T-helper 1 cell (primary cell): ENCODE measurements at places on chromosomes 1 and 21.

DNA sequence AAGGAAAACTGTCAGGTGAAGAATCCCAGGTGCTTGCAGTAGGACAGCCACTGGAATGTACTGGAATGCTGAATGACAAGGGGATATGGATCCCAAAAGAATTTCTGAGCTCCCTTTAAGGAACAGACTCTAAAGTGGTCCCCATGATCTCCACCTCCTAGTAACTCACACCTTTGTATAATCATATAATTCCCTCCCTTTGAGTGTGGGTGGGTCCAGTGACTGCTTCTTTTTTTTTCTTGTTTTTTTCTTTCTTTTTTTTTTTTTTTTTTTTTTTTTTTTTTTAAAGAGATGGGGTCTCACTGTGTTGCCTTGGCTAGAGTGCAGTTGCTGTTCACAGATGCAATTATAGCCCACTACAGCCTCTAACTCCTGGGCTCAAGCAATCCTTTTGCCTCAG, 28.5 kb upstream of the H3-3A start:
- DNase-seq: no peak

GRCh38 chr1:174114788-174115448, 44.4 kb upstream of the RABGAP1L start:
- DNase-seq: no peak

DNA sequence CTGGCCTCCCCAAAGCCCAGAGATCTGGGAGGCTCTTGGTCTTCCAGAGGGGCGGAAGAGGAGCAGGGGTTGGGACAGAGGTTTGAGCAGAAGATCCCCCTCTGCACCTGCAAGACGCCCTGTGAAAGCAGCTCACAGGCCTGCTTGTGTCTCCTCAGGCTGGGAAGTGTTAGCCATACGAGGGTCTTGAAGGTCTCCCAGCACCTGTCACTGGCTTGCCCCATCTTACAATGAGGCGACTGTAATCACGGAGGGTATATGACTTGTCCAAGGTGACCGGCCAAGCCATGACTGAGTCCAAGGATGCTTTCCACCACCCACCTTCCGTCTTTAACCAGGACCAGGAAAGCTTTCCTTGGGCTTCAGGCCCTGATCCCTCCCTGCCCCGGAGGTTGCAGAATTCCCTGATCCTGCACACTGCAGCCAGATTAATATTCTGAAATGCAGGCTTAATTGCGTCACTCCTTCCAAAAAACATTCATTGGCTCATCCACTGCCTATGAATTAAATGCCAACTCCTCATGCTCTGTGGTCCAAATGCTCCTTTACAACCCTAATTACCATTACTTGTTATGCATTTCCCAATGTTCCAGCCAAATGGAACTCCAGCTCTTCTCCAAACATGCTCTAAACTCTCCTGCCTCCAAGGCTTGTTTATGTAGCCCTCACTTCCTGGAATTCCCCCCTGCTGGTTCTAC, 64.0 kb downstream of the DDX20 start:
- no peak for DNase-seq

- DNase-seq: no peak
These were observed 23.1 kb upstream of the DNASE2B start for GRCh38 chr1:84374991-84375696.

DNA sequence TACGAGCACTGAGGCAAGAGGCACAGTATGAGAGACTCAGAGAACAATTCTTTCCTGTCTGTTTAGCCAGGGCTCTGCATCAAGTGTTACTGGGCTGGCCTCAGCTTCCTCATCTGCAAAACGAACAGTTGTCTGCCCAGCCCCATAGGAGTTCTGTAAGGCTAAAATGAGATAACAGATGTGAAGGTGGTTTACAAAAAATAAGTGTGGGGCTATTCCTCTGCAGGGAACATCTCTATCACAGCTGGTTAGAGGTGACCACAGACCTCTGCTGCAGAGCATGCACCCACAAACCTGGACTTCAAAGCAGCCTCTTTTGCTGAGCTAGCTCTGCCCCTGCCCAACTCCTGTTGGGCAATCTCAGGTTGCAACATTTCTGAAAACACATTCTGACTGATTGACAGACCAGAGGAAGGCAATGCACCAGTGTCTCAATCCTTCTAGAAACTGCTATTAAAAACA, 10.5 kb upstream of the OLIG1 start:
- peak; percentile 38 for DNase-seq

DNA sequence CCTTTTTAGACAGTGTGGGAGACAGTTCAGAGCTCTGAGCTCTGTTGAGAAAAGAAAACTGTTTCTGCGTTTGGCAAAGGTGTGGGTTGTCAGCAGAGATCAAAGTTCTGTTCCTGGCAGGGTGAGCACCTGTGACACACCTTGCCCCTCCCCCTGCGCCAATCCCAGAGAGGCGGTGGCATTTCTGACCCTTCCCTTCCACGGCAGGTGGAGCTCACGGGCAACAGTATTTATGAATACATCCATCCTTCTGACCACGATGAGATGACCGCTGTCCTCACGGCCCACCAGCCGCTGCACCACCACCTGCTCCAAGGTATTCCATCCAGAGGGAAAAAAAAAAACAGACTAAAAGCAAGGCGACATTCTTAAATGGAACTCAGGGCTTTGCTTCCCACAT, 20.7 kb downstream of the SIM2 start:
- DNase-seq: no peak

GRCh38 chr1:224199679-224200078, 16.6 kb downstream of the DEGS1 start:
- DNase-seq: no peak

DNA sequence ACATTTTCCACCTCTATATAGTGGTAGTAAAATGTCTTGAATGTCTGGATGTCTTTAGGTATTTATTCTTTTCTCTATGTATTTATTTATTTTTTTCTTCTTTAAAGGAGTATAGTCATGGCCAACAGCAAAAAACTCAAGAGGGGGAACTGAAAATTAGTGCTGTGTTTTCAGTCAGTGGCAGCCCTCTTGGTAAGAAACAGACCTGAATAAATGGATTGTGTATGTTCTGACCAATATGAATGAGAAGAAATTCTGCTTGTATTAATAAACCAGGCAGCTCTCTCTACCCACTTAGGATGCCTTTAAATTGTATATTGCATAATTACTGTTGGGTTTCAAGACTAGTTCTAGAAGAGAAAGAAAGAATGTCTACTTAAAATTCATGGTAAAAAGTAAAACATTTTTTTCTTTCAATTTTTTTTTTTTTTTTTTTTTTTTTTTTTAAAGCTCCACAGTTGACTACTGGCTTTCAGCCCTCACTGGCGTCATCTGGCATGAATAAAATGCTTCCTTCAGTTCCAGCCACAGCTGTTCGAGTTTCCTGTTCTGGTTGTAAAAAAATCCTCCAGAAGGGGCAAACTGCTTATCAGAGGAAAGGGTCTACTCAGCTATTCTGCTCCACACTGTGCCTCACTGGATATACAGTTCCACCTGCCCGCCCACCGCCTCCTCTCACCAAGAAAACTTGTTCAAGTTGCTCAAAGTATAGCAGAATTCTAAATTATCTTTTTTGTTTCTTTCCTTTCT, 101.6 kb downstream of the ZMYM4 start:
- DNase-seq: no peak

- no peak for DNase-seq
These were observed 1.5 kb upstream of the RGS1 start for GRCh38 chr1:192574073-192574472.

DNA sequence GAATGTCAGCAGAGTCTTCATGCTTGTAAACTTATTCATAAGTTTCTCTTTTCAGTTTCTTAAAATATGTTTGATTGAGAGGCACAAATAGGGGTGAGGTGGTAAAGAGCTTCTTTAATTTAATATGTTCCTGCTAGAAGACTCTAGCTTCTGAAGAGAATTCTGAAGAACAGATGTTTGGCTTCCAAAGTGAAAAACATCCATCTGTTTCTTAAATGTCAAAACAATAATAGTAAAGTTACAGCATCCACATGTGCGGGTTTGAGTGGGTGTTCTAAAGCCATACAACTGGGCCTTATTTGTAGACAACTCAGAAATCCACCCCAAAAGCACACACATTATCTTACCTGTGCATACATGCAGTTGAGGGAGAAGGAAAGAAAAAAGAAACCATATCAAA, 144.0 kb upstream of the ADGRL4 start:
- DNase-seq: no peak

DNA sequence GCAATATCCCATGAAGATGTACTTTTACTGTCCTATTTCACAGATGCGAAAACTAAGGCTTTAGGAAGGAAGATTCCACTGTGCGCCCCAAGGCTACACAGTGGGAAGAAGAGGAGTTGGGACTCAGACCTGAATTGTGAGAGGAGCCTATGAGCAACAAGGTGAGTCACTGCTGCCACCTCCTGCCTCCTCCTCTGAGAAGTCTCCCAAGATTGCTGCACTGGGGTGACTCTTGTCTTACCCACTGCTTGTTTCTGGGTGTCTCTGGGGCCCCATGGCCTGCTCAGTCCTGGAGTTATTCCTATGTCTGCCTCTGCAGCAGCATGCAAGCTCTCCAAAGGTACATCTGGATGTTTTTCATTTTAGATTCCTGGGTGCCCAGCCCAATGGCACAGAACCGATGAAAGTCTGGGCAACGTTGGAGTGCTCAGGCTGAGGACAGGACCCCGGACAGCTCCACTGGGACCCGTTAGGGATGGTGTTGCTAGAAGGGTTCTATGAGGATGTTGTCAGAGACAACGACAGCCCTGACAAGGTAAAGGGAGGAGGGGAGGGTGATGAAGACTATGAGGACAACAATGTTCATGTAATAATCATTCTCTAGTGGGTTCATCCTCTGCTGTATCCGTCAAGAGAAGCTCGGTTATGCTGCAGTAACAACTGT, 11.0 kb upstream of the C1QA start:
- DNase-seq: no peak

DNA sequence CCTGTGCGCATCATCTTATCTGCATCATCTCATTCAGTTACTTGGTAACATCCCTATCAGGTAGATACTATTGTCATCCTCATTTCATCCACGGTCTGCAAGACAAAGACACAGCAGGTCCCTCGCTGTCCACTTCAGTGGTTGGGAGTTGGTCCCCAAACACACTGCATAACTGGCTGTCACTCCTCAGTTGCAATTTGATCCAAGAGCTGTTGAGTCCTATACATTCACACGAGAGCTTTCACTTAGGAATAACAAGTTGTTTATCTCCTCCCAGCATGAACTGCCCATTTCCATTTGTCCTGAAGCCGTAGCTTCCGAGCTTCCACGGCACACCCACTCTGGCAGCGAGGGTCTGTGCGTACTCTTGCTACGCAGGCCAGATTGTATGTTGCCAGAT, 472.0 kb downstream of the CAMTA1 start:
- no peak for DNase-seq

DNA sequence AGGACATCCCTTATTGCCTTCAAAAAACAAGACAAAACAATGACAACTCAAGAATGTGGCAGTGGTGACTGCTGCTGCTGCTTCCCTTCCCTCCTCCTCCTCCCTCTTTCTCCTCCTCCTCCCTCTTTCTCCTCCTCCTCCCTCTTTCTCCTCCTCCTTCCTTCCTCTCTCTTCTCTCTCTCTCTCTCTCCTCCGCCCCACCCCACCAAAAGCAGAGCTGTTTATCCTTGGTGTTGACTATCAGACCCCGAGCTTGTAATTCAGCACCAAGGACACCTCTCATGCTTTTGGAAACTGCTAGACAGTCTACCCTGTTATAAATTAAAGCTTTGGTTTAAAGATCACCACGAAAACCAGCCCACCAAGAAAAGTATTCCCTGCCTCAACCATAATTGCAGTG, 72.4 kb upstream of the IFNAR2 start:
- no peak for DNase-seq

GRCh38 chr21:26116456-26117011, 54.0 kb downstream of the APP start:
- DNase-seq: no peak

DNA sequence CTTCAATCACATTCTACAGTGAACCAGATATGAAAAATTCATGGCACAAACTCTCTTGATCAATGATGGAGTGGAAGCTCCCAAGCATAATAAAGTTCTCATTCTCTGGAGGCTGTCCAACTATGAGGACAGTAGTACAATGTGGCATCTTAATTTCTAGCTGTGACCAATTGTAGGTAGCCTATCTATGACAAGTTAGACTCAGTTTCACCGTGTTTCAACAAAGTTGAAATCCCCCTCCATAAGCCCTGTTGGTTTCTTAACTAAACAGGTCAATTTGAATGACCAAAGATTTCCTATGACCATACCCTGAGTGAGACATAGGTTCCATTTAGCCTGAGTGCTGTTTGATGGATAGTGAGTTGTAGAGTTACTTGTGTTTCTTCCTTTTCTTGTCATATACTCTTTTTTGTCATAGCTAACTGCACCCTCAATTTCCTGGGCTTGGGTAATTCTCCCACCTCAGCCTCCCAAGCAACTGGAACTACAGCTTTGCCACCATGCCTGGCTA, 11.8 kb downstream of the PATJ start:
- DNase-seq: no peak

- DNase-seq: no peak
These were observed 1.3 kb downstream of the ACTRT2 start for GRCh38 chr1:3022511-3022973.

DNA sequence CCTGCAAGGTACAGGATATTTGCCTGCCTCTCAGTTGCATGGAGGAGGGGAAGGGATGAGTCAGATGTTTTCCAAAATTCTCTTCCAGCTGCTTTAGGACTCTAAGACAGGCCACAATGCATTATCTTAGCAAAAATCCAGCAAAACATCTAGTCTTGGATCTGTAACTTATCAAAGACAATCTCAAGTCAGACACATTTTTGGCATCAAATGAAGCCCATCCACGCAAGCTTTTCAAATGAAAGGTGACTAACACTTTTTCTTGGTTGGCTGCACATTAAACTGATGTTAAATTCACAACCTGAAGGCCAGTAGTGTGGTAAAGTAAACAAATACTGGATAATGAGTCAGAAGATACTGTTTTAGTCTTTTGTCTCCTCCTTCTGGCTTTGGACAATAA, 21.3 kb downstream of the FAM78B start:
- no peak for DNase-seq

DNA sequence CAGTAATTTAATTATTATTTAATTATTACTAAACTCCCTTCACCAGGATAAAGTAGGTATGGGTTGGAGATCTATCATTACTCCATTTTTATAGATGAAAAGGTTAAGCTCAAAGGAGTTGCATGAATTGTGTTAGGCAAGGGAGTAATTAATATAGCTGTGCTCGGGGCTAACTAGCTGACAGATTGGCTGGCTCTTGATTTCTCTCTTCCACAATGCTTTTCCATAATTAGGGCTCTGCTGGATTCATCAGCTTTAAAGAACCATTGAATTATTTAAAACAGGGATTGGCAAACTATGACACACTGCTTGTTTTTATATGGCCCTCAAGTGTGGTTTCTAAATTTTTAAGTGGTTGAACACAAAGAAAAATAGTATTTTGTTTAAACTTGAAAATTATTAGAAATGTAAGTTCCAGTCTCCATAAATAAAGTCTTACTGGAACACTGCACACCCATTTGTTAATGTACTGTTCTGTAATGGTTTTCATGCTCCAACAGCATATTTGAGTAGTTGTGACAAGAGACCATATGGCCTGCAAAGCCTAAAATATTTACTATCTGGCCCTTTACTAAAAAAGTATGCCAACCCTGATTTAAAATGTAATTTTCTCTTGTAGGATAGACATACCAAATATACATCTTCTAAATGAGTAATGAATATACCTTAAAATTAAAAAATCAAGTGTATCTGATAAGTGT, 76.4 kb downstream of the GDAP2 start:
- DNase-seq: no peak

- no peak for DNase-seq
These were observed 27.2 kb downstream of the TSEN15 start for GRCh38 chr1:184078564-184079249.
